Pulmonary artery endothelial cell (primary cell): ENCODE measurements at places on chromosomes 5 and 9. TPM values are rescaled to one million over a fixed set of nuclear protein-coding genes. Genes with fewer than 3 reads are reported as not detected.

RLN2 gene
- total RNA-seq, result 0.35 TPM in 1 of 2 replicates, not detected in the other

TMEM8B gene
- total RNA-seq, result 0.35 and 0.59 TPM in 2 replicates

MAP1B gene
- 109 and 155 TPM in 2 replicates for total RNA-seq

PDE4D gene
- total RNA-seq, result 17.7 and 22.4 TPM in 2 replicates

INSL4 gene
- not detected in 2 replicates for total RNA-seq

ZNF484 gene
- total RNA-seq, result 10.0 and 16.1 TPM in 2 replicates

SPATA24 gene
- 6.7 and 9.4 TPM in 2 replicates for total RNA-seq

IFNE gene
- 0.92 and 1.0 TPM in 2 replicates for total RNA-seq

FOXD4L4 gene
- total RNA-seq, result 0.20 and 0.25 TPM in 2 replicates

SLC45A2 gene
- 0.13 TPM in 1 of 2 replicates, not detected in the other for total RNA-seq

OLFML2A gene
- under 0.01 and 0.04 TPM in 2 replicates for total RNA-seq

KIAA1958 gene
- 0.79 and 2.1 TPM in 2 replicates for total RNA-seq

CYLC2 gene
- total RNA-seq, result not detected in 2 replicates

ACTBL2 gene
- total RNA-seq, result not detected in 2 replicates

CA9 gene
- 0.40 TPM in 1 of 2 replicates, not detected in the other for total RNA-seq

NR4A3 gene
- under 0.01 and 0.07 TPM in 2 replicates for total RNA-seq

ZFP2 gene
- total RNA-seq, result 0.26 and 0.53 TPM in 2 replicates

CDC20B gene
- total RNA-seq, result 0.07 and 0.14 TPM in 2 replicates

UAP1L1 gene
- total RNA-seq, result 15.4 and 17.0 TPM in 2 replicates

INSL6 gene
- total RNA-seq, result not detected in 2 replicates

LCN10 gene
- total RNA-seq, result under 0.01 TPM in 1 of 2 replicates, not detected in the other

TMOD1 gene
- total RNA-seq, result 0.26 and 1.5 TPM in 2 replicates

LCN1 gene
- total RNA-seq, result not detected in 2 replicates

PPIC gene
- total RNA-seq, result 41.3 and 52.2 TPM in 2 replicates

EGR1 gene
- total RNA-seq, result 0.73 and 1.2 TPM in 2 replicates

GALNT12 gene
- 0.74 and 1.2 TPM in 2 replicates for total RNA-seq

CD72 gene
- total RNA-seq, result 0.07 TPM in 1 of 2 replicates, not detected in the other

DPP7 gene
- total RNA-seq, result 73.7 and 133 TPM in 2 replicates

MCTP1 gene
- total RNA-seq, result 63.6 and 192 TPM in 2 replicates

NRARP gene
- 14.0 and 16.0 TPM in 2 replicates for total RNA-seq

RGS7BP gene
- total RNA-seq, result 4.6 and 7.3 TPM in 2 replicates

RANBP3L gene
- total RNA-seq, result not detected in 2 replicates

CDKN2B gene
- total RNA-seq, result 2.3 and 3.5 TPM in 2 replicates

PCDHB14 gene
- total RNA-seq, result 0.53 and 0.78 TPM in 2 replicates

PCDHA1 gene
- total RNA-seq, result 0.04 TPM in 1 of 2 replicates, not detected in the other

ZBTB26 gene
- total RNA-seq, result 2.7 and 3.8 TPM in 2 replicates

ERP44 gene
- 7.6 and 9.3 TPM in 2 replicates for total RNA-seq

FAM169A gene
- total RNA-seq, result 0.13 and 0.71 TPM in 2 replicates

PCDHB4 gene
- total RNA-seq, result 0.04 and 0.07 TPM in 2 replicates

BSPRY gene
- under 0.01 TPM in 1 of 2 replicates, not detected in the other for total RNA-seq

ODF2 gene
- total RNA-seq, result 32.8 and 56.2 TPM in 2 replicates

ZNF366 gene
- total RNA-seq, result 0.39 and 0.46 TPM in 2 replicates

PGM5 gene
- 0.07 and 0.26 TPM in 2 replicates for total RNA-seq

DMGDH gene
- 0.20 and 0.25 TPM in 2 replicates for total RNA-seq

EGFLAM gene
- total RNA-seq, result 0.53 and 0.59 TPM in 2 replicates

MAMDC2 gene
- total RNA-seq, result 26.4 and 37.7 TPM in 2 replicates

SEC24A gene
- total RNA-seq, result 18.3 and 21.1 TPM in 2 replicates

HSD17B3 gene
- not detected in 2 replicates for total RNA-seq

CFAP157 gene
- not detected in 2 replicates for total RNA-seq

PTPA gene
- total RNA-seq, result 96.2 and 109 TPM in 2 replicates

PCDHB10 gene
- 0.33 and 0.46 TPM in 2 replicates for total RNA-seq

SLC12A2 gene
- total RNA-seq, result 60.0 and 83.2 TPM in 2 replicates

SIT1 gene
- not detected in 2 replicates for total RNA-seq

SHB gene
- total RNA-seq, result 17.3 and 20.2 TPM in 2 replicates

OBP2B gene
- total RNA-seq, result not detected in 2 replicates

SH3TC2 gene
- 2.5 and 5.5 TPM in 2 replicates for total RNA-seq

SLC4A9 gene
- not detected in 2 replicates for total RNA-seq

TERT gene
- total RNA-seq, result 0.07 TPM in 1 of 2 replicates, not detected in the other

PCDHB2 gene
- 1.4 and 2.9 TPM in 2 replicates for total RNA-seq

PTGS1 gene
- total RNA-seq, result 14.4 and 28.7 TPM in 2 replicates
